ENCODE measurements at places on chromosomes 13 and 19.

- DNase-seq = no peak
These were observed 18.7 kb upstream of the B3GNT3 start for GRCh38 chr19:17775991-17776803.

DNA sequence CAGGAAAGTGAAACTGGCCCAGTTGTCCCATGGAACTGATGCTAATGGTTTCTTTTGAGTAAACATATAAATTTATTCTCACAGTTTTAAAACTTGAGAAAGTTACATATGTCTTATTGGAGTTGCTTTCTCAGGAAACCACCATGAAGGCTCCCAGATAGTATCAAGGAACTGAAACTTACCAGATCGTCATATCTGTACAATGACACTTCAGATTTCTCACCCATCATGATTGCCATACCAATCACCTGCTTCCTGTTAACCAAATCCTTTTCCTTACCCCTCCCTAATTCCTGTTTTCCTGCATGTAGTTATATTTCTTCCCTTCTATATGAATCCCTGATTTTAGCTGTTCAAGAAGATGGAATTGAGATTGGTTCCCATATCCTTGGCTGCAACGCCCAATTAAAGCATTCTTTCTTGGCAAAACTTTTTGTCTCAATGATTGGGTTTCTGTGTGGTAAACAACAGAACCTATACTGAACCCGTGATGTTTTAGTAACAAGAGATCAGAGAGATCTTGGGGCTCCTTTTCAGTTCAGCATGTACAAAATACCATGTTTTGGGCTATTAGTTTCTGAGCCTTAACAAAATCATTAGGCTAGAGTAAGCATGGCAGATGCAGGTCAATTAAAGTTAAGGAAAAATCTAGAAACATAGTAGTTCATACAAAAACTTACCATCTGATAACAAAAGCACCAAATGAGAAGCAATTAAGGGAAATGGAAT is 781.3 kb upstream of the MIR17HG start:
- DNase-seq = no peak

DNA sequence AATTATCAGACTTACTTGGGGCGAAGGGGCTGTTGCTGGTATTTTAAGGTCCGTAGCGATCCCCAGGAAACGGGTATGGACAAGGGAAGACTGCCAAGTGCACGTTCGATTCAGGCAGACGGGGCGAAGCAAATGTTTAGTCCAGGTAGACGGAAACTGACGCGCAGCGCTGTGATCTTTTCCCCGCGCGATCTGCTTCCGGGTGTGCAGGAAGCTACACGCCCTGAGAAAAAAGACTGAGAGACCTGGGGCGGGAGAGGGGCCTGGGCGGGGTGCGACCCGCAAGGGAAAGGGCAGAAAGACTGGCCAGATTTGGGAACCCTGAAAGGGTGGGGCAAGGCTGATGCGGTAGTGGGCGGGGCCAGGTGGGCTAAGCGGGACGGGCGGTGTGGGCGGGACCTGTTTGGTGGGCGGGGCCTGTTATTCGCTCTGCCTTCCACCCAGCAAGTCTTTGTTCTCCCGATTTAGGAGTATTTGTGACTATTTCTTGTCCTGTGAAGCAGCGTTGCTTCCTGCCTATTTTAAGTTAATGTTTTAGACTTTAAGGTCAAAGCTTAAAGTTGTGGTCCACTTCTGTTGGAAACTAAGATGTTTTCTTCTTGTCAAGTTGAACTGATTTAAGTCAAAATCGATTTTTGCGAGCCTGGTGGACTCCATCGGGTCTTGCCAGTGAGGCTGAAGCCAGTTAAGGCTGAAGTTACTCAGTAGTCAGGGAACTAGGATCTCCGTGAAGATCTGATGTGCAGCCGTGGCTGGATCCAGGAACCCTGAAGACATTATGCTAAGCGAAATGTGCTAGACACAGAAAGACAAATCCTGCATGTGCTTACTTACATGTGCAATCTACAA is at the start of gene ZNF836:
Gene ZNF836, minus strand, starts transcription at position 301 of the 849 bp plus-strand sequence. CDS start 3,549 bp downstream, outside the sequence.
- peak; percentile 77 for DNase-seq

GRCh38 chr13:43663474-43664090 is 123.2 kb downstream of the ENOX1 start:
- DNase-seq = no peak

GRCh38 chr13:80278706-80279105 is 62.2 kb downstream of the SPRY2 start:
- DNase-seq = no peak

DNA sequence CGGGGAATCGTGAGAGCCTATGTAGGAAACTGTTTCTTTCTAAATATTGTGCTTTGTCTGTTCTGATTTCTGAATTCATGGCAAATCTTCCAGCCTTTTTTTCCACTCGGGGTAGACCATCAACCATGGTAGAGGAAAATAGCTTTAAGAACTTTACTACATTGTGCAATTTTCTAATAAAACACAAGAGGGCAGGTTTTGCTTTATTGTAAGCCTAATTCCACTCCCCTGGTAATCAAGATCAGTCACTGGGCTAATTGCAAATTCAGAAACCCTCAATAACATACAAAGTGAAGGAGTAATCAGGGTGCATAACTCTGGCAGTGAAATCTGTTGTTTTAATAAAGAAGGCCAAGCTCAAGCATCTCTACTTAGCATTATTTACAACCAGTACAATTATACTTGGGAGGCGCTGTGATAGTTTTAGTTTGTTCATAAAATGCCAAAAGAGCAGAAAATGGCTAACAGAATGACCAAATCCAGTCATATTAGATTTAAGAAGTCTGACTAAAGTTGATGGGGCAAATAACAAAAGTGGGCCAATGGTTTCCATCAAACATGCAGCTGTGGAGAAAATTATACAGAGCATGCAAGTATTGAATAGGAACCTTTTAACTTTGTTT is 43.8 kb downstream of the DCT start:
- peak; percentile 72 for DNase-seq
